HFF-Myc (cell line): ENCODE measurements at places on chromosomes 2 and 18.

DNA sequence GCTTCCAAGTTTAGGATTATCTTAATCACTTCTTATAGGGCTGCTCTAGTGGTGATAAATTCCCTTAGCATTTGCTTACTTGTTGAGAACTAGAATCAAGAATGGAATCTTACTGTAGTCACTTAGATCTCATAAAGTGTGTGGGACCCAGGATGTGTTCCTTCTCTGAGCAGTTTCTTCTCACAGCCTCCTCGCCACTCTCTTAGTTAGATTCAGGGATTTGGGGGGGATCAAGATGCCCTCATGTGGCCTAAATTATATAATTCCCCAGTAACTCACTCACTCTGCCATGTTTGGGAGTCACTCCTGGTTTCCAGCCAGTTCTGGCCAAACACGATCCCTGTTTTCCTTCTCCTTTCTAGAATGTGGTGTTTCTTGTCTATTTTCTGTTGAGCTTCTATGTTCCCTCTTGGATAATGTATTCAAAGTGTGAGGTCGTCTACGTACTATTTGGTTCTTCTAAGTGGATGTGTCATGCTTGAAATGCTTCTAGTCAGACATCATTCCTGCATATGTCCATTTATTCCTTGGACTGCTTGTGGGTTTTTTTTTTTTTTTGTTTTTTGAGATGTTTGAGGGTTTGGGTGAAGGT, 414.9 kb upstream of the SYT4 start:
- peak; percentile 9 for DNase-seq

GRCh38 chr2:3451169-3451568, 68.2 kb downstream of the ADI1 start:
- DNase-seq, result no peak

DNA sequence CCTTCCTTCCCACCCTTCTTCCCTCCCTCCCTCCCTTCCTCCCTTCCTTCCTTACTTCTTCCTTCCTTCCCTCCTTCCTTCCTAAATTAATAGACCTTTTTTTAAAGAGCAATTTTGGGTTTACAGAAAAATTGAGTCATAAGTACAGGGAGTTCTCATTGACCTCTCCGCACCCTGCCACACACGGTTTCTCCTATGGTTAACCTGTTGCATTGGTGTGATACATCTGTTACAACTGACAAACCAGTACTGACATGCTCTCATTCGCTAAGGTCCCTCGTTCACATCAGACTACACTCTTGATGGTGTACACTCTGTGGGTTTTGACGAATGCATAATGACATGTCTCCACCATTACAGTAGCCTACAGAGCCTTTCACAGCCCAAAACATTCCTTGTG, 11.6 kb upstream of the SDC1 start:
- no peak for DNase-seq

DNA sequence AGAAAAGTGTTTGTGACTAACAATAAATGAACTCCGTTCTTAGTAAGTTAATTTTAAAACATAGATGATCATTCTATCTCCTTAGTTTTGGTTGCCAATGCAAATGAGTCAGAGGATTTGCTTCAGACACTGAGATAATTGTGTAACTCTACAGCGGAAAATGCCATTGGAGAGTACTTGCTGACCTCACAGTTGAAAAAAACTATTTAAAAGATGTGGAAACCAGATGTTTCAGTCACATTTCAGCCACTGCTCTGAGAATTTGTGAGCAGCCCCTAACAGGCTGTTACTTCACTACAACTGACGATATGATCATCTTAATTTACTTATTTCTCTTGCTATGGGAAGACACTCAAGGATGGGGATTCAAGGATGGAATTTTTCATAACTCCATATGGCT, at the start of gene TNFAIP6:
TSS of gene TNFAIP6 (plus strand) at position 234 of the 400 bp plus-strand sequence. CDS start at position 309, 75 bp downstream.
- peak; percentile 92 for DNase-seq

DNA sequence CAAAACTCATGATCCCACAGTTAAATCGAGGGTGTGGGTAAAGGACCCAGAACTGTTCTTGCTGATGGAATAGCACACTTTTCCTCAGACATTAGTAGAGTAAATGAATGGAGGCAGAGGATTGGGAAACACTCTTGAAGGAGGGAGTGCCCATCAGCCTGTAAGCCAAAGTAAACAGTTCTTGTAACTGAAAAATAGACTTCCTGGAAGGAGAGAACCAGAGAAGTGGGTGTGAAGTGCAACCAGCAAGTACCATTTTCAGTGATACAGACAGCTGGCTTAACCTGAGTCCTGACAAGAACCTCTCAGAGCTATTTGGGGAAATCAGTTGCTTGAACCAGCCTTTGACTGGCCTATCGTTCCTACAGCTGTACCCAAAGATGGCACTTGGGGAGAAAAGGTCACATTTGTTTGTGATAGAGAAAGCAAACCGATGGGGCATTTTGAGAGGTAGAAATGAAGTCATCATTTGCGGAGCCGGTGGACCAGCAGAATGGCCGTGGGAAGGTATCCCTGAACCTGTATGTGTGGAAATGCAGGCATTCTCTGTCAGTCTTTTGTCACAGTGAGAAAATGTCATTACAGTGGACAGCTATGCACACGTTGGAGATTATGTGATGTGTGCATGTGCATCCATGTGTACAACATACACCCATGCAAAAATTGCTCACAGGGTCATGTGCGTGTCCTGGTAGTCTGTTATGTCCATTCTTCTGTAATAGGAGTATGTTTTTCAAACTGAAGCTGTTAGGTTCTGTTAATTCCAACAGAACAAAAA, 17.8 kb downstream of the CRIM1 start:
- no peak for DNase-seq
